ENCODE measurements at places on chromosomes 3 and 15.

GRCh38 chr3:34145796-34146195 is 347.4 kb downstream of the PDCD6IP start:
- H3K36me3 ChIP-seq, result no peaks in the 10 kb centered on the region
- peaks cover 3% of the 10 kb centered on the region for H3K4me1 ChIP-seq
- DNase-seq, result no peak
- no peaks in the 10 kb centered on the region for H3K27me3 ChIP-seq
- H3K27ac ChIP-seq, result no peak overlapping the region
- no peak overlapping the region for H3K4me3 ChIP-seq

GRCh38 chr3:40445880-40446279 is 11.3 kb upstream of the RPL14 start:
- H3K27ac ChIP-seq, result no peak overlapping the region
- H3K4me1 ChIP-seq, result no peaks in the 10 kb centered on the region
- H3K4me3 ChIP-seq, result no peak overlapping the region
- H3K27me3 ChIP-seq, result no peaks in the 10 kb centered on the region
- H3K36me3 ChIP-seq, result no peaks in the 10 kb centered on the region
- DNase-seq, result no peak

GRCh38 chr3:114527036-114527644 is 233.3 kb downstream of the TIGIT start:
- no peaks in the 10 kb centered on the region for H3K27me3 ChIP-seq
- H3K27ac ChIP-seq, result no peak overlapping the region
- H3K4me3 ChIP-seq, result no peak overlapping the region
- H3K4me1 ChIP-seq, result no peaks in the 10 kb centered on the region

GRCh38 chr3:19644405-19644804 is 289.6 kb downstream of the EFHB start:
- no peak overlapping the region for H3K4me3 ChIP-seq
- H3K4me1 ChIP-seq, result no peaks in the 10 kb centered on the region
- no peaks in the 10 kb centered on the region for H3K36me3 ChIP-seq
- H3K27me3 ChIP-seq, result no peaks in the 10 kb centered on the region

DNA sequence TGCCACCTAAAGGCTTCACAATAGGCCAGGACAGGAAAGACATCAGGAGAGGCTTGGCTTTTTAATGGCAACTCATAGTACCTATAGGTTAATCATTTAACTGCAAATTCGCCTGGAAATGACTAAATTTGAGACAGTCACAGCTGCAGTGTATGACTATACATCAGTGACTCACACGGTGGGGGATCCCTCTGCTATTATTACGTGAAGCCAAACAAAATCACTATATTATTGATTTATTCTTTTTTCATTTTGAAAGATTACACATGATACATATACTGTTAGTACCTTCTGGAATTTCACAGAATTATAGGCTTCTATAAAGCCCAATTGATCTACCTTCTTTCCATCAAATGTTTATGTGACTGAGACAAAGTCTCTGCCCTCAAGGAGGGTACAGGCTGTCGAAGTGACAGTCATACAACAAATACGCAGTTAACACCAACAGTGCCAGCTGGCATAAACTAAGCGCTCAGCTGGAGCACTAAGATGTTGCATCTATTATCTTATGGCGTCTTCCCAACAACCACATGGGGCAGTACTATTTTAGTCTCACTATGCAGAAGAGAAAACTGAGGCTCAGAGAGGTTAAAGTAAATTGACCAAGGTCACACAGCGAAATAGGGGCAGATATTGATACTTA is 82.0 kb upstream of the LMOD3 start:
- no peaks in the 10 kb centered on the region for H3K4me1 ChIP-seq
- no peaks in the 10 kb centered on the region for H3K27me3 ChIP-seq
- H3K4me3 ChIP-seq, result no peak overlapping the region
- DNase-seq, result no peak

DNA sequence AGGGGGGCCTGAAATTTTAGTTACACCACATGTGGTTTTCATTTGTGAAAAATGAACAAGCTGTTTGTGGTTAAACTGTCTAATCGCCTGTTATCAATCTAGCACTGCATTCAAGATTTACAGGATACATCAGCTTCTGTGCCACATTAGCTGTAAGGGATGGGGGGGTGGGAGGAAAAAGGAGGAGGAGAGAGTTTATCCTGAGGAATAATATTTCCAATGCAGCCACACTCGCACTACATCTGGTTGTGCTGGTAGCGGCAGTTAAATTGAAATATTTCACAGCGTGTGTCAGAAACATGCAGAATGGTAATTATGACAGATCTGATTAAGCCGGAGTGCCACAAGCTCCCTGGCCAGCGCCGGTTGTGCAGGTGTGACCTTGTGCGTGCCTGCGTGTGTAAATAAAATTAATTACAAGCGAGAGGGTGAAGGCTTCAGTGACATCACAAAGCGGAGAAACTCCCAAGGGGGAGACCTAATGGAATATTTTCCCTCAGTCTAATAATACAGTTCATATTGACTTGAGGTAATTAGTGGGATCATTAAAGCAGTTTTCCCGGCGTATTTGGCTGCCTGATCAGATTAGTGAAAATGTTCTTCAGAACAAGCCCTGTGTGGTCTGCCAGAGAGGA is 55.5 kb downstream of the SATB1 start:
- no peak overlapping the region for H3K4me3 ChIP-seq
- no peaks in the 10 kb centered on the region for H3K36me3 ChIP-seq
- peaks cover 3% of the 10 kb centered on the region for H3K4me1 ChIP-seq
